ENCODE measurements at places on chromosomes 2 and 18. TPM values are rescaled to one million over a fixed set of nuclear protein-coding genes. Genes with fewer than 3 reads are reported as not detected.

CDH19 gene
- 0.11 TPM for total RNA-seq

SULT1C4 gene
- total RNA-seq, result 0.26 TPM

LBX2 gene
- 2.2 TPM for total RNA-seq

CHRND gene
- total RNA-seq, result not detected

IMP4 gene
- total RNA-seq, result 50.5 TPM

UGT1A5 gene
- total RNA-seq, result not detected

PPP1R7 gene
- total RNA-seq, result 68.3 TPM

CD8A gene
- not detected for total RNA-seq

FSHR gene
- 0.11 TPM for total RNA-seq

LRRFIP1 gene
- 63.6 TPM for total RNA-seq

CYRIA gene
- total RNA-seq, result 25.9 TPM

SPOPL gene
- 30.6 TPM for total RNA-seq

HOXD12 gene
- not detected for total RNA-seq

TAF4B gene
- total RNA-seq, result 4.6 TPM

BCL2 gene
- 4.6 TPM for total RNA-seq

ALPG gene
- not detected for total RNA-seq

CCDC142 gene
- total RNA-seq, result 20.8 TPM

NR4A2 gene
- total RNA-seq, result 1.4 TPM

LOXL3 gene
- total RNA-seq, result 162 TPM

HOXD8 gene
- 10.2 TPM for total RNA-seq

IL1RN gene
- not detected for total RNA-seq

SNORC gene
- 0.65 TPM for total RNA-seq

ELP2 gene
- total RNA-seq, result 129 TPM
